NCI-H187 treated with DMSO at 0.1 percent for 48 hours (cell line): ENCODE measurements at places on chromosomes 16 and 17.

- DNase-seq: no peak
Measured at GRCh38 chr16:11032000-11032921, 87.9 kb downstream of the CLEC16A start.

- no peak for DNase-seq
Measured at GRCh38 chr17:53822764-53823163, at the start of gene KIF2B. Gene KIF2B, plus strand, starts transcription at chr17:53822927. Its CDS starts 107 bp downstream, at chr17:53823034.

GRCh38 chr16:75566758-75567255 is 628 bp downstream of the GABARAPL2 start:
- DNase-seq: no peak

GRCh38 chr16:24116989-24117388 is 139.1 kb upstream of the CACNG3 start:
- no peak for DNase-seq

DNA sequence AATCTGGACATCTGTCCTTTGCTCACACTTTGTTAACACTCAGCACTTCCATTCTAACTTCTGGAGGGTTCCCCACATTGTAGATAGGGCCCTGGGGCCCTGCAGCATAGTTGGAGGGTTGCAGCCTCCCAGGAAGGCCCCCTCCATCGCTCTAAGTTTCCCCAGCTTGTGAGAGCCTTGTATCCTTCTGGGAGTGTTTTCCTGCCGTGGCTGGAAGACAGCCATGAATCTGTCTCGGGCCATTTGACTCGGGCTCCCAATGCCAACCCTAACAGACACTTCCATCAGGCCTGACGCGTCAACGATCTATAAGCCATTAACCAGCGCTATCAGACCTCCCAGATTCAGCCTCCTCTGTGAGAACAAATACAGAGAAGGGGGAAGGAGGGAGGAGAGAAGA is 263.7 kb upstream of the RPL38 start:
- DNase-seq: no peak
